ENCODE measurements at places on chromosomes 4 and X.
A peak's percentile ranks its signal among the peaks of the same experiment; 100 is the strongest.

DNA sequence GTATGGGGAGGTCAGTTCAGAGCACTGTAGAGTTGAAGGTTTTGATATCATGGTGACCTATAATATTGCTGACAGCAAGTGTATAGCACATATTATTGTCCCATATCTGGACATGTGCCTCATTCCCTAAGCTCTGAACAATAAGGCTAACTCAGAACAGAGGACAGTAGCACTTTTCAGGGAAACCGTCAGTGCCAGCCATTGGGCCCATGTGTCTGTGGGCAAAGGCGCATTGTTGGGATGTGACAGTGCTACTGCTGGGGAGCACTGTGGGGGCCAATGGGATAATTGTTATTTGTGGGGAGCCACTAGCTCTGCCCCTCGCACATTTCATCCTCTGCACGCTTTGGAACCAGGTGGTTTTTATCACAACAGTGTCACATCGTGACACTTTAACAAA is 136.2 kb downstream of the ELOVL6 start:
- peaks cover 15% of the 10 kb centered on the region for H3K4me1 ChIP-seq
- H3K27ac ChIP-seq = no peak overlapping the region
- no peaks in the 10 kb centered on the region for H3K36me3 ChIP-seq
- no peaks in the 10 kb centered on the region for H3K27me3 ChIP-seq
- no peak overlapping the region for H3K4me3 ChIP-seq

DNA sequence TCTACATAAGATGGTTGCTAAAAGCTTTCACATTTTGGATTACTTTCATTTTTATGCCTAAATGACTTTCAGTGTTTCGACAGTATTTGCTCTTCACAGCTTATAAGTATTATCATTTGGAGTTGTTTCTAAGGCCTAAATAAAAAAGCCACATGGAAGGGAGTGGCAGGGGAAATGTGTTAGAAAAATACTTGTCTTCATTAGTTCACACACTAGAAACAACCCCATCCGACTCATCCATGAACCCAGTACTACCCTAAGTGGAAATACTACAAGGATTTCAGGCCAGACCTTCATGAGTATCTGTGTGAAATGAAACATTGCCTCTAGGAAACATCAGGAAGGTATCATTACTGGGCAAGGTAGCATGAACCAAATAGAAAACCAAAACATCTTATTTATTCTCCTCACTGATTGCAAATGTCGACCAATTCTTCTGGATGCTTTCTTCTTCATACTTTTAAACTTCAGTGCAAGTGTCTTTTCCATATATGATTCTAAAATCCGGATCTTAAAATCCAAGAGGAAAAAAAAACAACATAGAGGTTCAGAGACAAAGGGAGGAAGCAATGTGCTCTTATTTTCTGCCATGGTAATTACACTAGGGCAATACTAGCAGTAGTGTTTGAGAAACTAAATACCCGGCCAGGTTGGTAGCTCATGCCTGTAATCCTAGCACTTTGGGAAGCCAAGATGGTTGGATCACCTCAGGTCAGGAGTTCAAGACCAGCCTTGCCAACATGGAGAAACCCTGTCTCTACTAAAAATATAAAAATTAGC is 349.4 kb downstream of the ARHGAP24 start:
- peaks cover 67% of the 10 kb centered on the region for H3K4me1 ChIP-seq
- H3K27ac ChIP-seq = no peak overlapping the region
- no peaks in the 10 kb centered on the region for H3K36me3 ChIP-seq
- H3K27me3 ChIP-seq = no peaks in the 10 kb centered on the region
- no peak for DNase-seq

GRCh38 chr4:158523990-158524535 is 2.4 kb downstream of the RXFP1 start:
- no peak overlapping the region for H3K27ac ChIP-seq
- no peaks in the 10 kb centered on the region for H3K27me3 ChIP-seq
- H3K4me1 ChIP-seq = no peaks in the 10 kb centered on the region

DNA sequence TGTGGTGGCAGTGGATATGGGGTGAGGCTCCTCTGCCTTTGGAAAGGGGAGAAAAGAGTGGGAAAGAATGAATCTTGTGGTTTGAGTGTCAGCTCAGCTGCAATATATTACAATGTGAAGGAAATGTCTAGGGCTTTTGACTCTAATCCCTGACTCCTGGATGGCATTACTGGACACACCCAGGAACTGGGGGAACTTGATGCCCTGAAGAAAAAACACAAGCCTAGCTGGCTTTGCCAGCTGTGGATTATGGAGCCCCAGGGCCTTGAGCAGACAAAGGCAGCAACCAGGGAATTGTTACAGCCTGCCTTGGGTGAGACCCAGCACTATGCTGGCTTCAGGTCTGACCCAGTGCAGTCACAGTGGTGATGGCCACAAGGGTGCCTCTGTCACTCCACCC is 57.1 kb upstream of the CYSLTR1 start:
- DNase-seq = no peak
- no peak overlapping the region for H3K27ac ChIP-seq
- no peaks in the 10 kb centered on the region for H3K36me3 ChIP-seq

GRCh38 chr4:109015413-109015810 is 252.6 kb upstream of the ETNPPL start:
- H3K27me3 ChIP-seq = no peaks in the 10 kb centered on the region
- no peaks in the 10 kb centered on the region for H3K36me3 ChIP-seq
- H3K27ac ChIP-seq = no peak overlapping the region

DNA sequence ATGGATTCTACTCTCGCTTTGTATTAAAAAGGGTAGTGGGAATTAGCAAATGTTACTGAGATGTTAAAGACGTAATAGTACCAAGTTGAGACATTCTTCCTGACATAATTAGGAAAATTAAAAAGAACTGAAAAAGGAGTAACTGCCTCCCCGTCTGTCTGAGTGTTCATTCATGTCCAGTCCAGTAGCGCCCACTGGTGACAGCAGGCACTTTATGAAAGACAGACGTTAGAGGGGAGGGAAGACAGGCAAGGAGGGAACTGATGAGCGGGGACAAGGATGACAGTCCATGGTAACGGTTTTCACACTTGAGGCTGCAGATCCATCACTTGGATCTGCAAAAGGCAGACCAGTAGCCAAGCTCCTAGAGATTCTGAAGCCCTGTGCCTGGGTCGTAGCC is 326.7 kb downstream of the STK32B start:
- H3K36me3 ChIP-seq = no peaks in the 10 kb centered on the region
- DNase-seq = no peak
- H3K27me3 ChIP-seq = no peaks in the 10 kb centered on the region
- H3K27ac ChIP-seq = no peak overlapping the region
- no peak overlapping the region for H3K4me3 ChIP-seq
- H3K4me1 ChIP-seq = no peaks in the 10 kb centered on the region

GRCh38 chrX:97322401-97322800 is 438.7 kb downstream of the RPA4 start:
- no peak overlapping the region for H3K27ac ChIP-seq
- no peaks in the 10 kb centered on the region for H3K36me3 ChIP-seq
- no peak overlapping the region for H3K4me3 ChIP-seq
- DNase-seq = no peak

DNA sequence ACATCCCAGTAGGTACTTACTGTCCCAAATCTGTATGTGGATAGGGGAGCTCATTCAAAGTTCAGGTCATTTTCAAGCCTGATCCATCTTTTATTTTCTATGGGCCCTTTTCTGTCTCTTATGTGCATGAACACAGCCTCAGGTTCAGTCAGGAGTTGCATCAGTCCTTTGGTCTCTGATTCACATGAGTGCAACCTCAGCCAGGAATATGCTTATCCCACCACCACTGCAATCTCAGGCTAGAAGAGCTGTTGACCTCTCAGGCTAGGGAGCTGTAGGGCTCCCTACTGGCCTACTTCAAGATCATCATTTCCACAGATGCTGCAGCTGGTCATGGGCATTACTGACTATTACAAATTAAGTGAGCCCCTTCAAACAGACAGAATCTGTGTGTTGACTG is 27.2 kb downstream of the AASDH start:
- H3K27ac ChIP-seq = no peak overlapping the region
- no peaks in the 10 kb centered on the region for H3K27me3 ChIP-seq
- H3K4me3 ChIP-seq = no peak overlapping the region
- H3K4me1 ChIP-seq = no peaks in the 10 kb centered on the region
- DNase-seq = no peak
- peaks cover 62% of the 10 kb centered on the region for H3K36me3 ChIP-seq

DNA sequence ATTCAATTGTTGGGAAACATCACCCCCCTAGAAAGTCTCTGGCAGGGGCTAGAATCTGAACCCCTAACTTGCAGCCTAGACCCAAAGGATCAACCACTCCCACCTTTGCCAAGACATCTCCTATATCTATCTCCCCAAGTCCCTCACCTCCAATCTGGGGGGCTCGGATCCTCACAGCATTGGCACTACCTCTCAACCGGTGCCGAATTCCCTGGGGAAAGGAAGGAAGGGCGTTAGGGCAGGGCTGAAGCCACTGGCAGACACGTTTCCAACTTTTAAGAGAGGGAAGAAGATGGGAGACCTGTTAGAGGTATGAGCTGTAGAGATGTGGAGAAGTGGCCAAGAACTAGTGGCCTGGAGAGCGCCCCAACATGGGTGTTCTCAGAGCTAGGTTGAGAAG is 2.7 kb downstream of the TIMM17B start:
- peaks cover 23% of the 10 kb centered on the region for H3K36me3 ChIP-seq
- H3K27me3 ChIP-seq = no peaks in the 10 kb centered on the region
- DNase-seq = no peak
- no peak overlapping the region for H3K27ac ChIP-seq
- no peak overlapping the region for H3K4me3 ChIP-seq

DNA sequence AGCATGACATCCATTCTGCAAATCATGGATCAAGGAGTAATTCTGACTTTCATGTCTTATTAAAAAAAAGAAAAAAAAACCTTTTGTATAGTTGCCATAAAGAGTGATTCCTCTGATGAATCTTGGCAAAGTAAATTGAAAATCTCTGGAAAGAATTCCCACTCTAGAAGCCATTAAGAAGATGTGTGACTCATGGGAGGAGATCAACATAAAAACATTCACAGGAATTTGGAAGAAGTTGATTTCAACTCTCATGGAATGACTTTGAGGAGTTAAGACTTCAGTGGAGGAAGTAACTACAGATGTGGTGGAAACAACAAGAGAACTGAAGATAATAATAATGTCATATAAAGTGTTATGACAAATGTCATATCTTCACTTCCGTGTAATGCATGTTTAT is 204.2 kb downstream of the PABPC4L start:
- no peak for DNase-seq
- H3K27me3 ChIP-seq = no peaks in the 10 kb centered on the region
- no peak overlapping the region for H3K4me3 ChIP-seq
- no peaks in the 10 kb centered on the region for H3K36me3 ChIP-seq

DNA sequence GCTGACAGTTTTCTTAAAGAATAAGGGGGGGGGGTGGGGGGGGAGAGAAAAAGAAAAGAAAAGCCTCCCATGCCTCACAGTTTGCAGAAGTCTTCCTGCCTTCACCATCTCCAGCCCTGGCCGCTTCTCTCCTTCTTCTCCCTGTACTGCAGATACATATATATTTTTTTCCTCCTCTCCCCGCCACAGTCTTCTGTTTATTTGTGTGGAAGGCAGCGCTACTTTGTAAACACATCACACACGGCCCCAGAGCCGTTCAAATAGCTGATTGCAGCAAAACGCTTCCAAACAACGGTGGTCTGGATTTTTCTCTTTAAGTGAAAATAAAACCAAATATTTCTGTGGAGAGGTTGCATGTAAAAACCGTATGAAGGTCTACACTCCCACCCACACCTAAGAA is 732 bp downstream of the NLGN4X start:
- H3K36me3 ChIP-seq = no peaks in the 10 kb centered on the region
- H3K4me1 ChIP-seq = peaks cover 13% of the 10 kb centered on the region
- peaks cover 34% of the 10 kb centered on the region for H3K27me3 ChIP-seq
- DNase-seq = peak; percentile 2

DNA sequence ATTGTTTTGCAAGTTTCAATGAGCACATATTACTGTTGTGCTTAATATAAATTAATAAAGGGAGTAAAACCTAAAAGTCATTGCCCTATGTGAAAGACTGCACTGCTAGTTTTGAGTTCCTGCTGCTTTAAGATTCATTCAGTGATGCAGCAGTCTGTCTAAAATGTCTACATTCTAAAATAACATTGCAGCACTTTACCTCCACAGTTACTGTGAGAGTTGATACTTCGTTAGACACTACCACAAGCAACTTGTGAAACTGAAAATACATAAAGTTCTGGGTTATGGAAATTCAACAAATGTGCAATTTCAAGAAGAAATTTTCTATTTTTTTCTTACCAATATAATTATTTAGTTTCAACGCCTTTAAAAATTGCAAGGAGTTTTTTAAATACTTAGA is 1175.2 kb upstream of the DIAPH2 start:
- no peaks in the 10 kb centered on the region for H3K4me1 ChIP-seq
- no peak for DNase-seq
- no peaks in the 10 kb centered on the region for H3K27me3 ChIP-seq
- no peak overlapping the region for H3K4me3 ChIP-seq
- no peaks in the 10 kb centered on the region for H3K36me3 ChIP-seq

DNA sequence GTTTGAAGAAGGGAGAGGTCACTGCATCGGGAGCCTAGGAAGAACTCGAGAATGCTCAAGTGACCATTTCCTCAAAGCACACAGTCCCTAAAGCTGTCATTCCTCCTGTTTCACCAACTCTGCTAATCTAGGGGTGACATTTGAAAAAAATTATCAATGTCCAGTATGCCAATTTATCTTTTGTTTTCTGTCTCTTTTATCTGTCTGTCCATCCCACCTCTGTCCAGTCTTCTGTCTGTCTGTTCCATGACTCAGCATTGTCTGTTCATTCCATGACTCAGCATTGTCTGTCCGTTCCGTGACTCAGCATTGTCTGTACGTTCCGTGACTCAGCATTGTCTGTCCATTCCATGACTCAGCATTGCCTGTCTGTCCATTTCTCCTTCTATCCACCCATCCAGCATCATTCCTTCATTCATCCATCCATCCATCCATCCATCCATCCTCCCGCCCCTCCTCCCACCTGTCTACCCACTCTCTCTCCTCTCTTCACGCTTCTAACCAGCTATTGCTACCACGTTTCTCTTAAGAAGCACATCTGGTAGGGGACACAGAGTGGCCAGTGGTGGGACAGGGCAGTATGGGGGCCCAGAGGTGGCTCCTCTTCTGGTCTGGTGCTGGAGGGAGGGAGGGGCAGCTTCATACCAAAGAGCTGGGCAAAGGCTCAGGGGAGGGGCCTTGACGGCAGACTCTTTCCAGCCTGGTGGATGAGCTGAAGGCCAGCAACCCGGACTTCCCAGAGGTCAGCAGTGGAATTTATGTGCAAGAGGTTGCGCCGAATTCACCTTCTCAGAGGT is 34.1 kb downstream of the HTRA3 start:
- no peak overlapping the region for H3K4me3 ChIP-seq
- no peak for DNase-seq
- peaks cover 8% of the 10 kb centered on the region for H3K27me3 ChIP-seq
- H3K4me1 ChIP-seq = no peaks in the 10 kb centered on the region
- no peaks in the 10 kb centered on the region for H3K36me3 ChIP-seq
- no peak overlapping the region for H3K27ac ChIP-seq

DNA sequence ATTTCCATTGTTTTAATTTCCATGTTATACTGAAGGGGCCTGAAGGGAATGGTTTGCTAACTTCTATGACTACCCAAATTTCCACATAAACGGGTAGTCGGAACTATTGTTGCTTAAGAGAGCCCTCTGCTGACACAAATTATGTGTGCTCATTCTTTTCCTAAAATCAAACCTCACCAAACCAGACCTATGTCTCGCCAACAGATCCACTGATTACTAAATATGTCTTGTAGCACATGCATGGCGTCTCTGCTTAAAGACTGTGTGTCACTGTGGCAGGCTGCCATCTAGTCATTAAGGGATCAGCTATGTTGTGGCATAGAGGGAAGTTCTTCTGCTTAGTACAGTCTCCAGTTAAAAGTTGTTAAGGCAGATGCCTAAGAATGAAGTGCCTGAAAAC is 25.1 kb downstream of the PIR start:
- H3K36me3 ChIP-seq = no peaks in the 10 kb centered on the region
- DNase-seq = no peak
- no peaks in the 10 kb centered on the region for H3K27me3 ChIP-seq
- no peak overlapping the region for H3K4me3 ChIP-seq
- no peak overlapping the region for H3K27ac ChIP-seq
- no peaks in the 10 kb centered on the region for H3K4me1 ChIP-seq
